Fibroblast of lung (primary cell): ENCODE measurements at places on chromosomes 1 and 21. TPM values are rescaled to one million over a fixed set of nuclear protein-coding genes. Genes with fewer than 3 reads are reported as not detected.

UBE2U gene
- not detected in 2 replicates for total RNA-seq

ZYG11B gene
- total RNA-seq = 36.7 and 50.7 TPM in 2 replicates

SORT1 gene
- 12.8 and 37.5 TPM in 2 replicates for total RNA-seq

TCP10L gene
- 0.51 and 0.83 TPM in 2 replicates for total RNA-seq

APOBEC4 gene
- not detected in 2 replicates for total RNA-seq

LIPI gene
- not detected in 2 replicates for total RNA-seq

MRAP gene
- total RNA-seq = 0.17 and 0.26 TPM in 2 replicates

CLCA2 gene
- 3.5 and 9.2 TPM in 2 replicates for total RNA-seq

ADGRL2 gene
- total RNA-seq = 61.4 and 74.1 TPM in 2 replicates

PLA2G4A gene
- 3.9 and 5.8 TPM in 2 replicates for total RNA-seq

OR2T33 gene
- total RNA-seq = not detected in 2 replicates
